A172 (cell line): ENCODE measurements at places on chromosomes 1 and 21. TPM values are rescaled to one million over a fixed set of nuclear protein-coding genes. Genes with fewer than 3 reads are reported as not detected.

LRRC3 gene
- 0.50 and 1.5 TPM in 2 replicates for total RNA-seq

- no peak for DNase-seq
Observed at GRCh38 chr1:2204415-2205190, 10.0 kb upstream of the FAAP20 start.

RGS2 gene
- 1.5 and 3.8 TPM in 2 replicates for total RNA-seq

ANKRD45 gene
- 0.29 and 0.96 TPM in 2 replicates for total RNA-seq

GBP5 gene
- total RNA-seq = 0.07 TPM in 1 of 2 replicates, not detected in the other

DNA sequence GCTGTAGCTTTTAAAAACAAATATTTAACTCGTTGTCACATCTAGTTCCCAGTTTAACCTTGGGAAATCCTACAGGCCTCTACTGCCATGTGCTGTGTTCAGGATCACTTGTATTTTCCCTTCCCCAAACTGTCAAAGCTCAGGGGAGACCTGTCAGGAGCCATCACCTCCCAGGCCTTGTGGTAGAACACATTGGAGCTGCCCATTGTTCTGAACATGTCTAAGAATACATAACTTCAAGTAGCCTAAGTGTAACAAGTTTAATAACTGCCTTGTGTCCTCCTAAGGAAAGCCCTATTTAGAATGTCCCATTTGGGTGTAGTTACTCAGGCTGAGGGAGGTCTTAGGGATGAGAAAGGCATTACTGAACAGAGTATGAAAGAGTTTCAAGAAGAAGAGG, 28.6 kb upstream of the PIGC start:
- DNase-seq = no peak

SYNC gene
- total RNA-seq = 39.9 and 51.3 TPM in 2 replicates

ZNF683 gene
- not detected in 2 replicates for total RNA-seq

- no peak for DNase-seq
Observed at GRCh38 chr21:32949701-32950100, 76.0 kb upstream of the OLIG2 start.

- DNase-seq = peak; percentile 37
Observed at GRCh38 chr1:115330480-115331013, 7.5 kb downstream of the NGF start.
